Smooth muscle cell of the brain vasculature (primary cell): ENCODE measurements at places on chromosomes 7 and 10.

DNA sequence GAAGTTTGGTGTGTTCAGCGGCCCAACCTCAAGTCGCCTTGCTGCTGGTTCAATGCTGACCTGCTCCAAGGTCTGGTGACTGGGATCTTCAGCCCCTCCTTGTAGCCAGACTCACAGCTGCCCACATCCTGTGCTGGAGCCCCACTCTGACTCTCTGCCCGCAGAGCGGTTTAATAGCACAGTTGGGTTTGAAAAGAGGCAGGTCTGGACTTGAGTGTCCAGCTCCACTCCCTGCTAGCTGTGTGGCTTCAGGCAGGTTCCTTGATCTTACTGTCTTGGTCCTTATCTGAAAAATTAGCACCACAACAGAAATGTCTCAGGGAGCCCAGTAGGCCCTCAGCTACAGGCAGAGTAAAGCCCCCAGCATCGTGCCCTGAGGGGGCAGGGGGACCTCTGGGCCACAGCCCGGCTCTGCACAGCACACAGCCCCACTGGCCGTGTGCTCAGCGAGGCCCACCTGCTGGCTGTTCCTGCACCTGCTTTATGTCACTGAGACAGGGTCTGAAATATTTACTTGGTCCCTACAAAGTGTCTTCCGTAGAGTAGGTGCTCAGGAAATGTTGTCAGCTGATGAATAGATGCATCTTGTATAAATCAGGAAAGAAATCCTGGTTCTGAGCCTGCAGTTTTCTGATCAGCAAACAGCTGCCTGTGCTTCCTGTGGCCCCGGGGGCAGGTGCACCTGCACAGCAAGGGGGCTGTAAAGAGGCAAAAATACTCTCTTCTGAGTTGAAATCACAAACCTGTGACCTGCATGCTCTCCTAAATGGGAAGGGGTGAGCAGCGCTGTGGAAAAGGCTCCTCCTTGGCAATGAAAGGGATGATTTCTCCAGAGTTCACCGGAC lies 155.5 kb downstream of the SVIL start:
- no peak for DNase-seq

- no peak for DNase-seq
Observed at GRCh38 chr10:62735464-62736167, 68.9 kb upstream of the ADO start.

DNA sequence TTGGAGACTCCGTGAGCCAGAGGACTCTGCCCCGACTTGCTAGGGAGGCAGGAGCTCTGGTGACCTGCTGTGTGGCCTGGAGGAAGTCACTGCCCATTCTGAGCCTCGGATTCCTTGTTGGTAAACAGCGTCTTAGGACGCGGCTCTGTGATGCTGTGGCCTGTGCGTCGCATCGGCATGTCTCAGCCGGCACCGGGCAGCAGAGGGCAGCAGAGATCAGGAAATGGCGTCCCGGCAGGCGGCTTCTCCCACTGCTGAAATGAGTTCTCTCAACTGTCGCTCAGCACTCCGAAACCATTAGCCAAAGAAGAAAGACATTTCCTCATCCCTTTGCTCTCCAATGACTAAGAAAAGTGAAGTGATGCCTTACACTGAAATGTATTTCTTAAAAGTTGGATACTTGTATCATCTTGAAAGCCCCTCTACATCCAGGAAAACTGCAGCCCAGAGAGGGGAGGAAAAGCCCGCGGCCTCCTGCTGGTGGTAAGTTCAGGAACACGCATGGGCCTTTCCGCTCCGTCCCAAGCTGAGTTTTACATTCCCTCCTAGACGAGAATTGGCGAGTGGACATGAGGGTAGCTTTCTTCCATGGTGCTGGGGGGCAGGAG lies 91.7 kb downstream of the WDR11 start:
- peak; percentile 37 for DNase-seq

- DNase-seq, result no peak
Observed at GRCh38 chr10:48775206-48775517, 90.5 kb downstream of the WDFY4 start.

DNA sequence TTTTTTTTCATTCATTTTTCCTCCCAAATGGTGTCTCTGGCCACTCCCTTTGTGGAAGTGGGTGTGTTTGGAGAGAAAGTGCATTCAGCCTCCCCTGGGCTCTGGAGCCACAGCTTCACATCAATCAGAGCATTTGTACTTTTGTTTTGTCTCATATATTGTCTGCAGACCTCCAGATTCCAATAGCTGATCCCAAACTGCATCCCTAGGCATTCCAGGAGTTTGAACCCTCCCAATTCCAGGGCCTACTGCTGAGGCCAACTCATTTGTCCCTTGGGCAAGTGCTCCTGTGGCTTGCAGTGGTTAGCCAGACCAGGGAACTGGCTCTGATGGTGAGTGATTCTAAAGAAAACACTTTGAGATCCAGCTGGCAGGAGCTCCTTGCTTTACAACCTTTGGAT lies 163.3 kb downstream of the IPMK start:
- DNase-seq, result no peak

DNA sequence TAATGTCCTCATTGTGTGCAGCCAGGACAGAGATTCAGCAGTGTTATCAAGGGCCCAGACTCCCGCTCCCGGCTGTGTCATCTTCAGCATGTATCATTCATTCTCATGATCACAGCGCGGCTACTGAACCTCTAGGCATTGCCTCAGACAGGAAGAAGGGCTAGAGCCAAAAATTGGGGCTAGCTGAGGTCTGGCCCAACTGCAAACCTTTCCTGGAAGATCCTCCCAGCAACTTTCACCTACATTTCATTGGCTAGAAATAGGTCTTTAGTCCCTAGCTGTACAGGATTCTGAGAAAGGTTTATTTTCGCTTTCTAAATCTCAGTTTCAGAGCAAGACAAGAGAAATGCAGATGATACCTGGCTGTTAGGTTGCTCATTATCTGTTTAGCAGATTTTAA lies 81.9 kb downstream of the CREM start:
- no peak for DNase-seq
